ENCODE measurements at places on chromosomes 7 and 10.

GRCh38 chr10:132371641-132372081, 25.3 kb upstream of the PWWP2B start:
- ATAC-seq, result no peak
- H3K27me3 ChIP-seq, result peaks cover 18% of the 10 kb centered on the region
- no peak overlapping the region for H3K4me3 ChIP-seq
- no peak overlapping the region for H3K27ac ChIP-seq
- peaks cover 6% of the 10 kb centered on the region for H3K4me1 ChIP-seq
- H3K36me3 ChIP-seq, result peaks cover 25% of the 10 kb centered on the region

GRCh38 chr10:112585126-112585525, 138.1 kb downstream of the VTI1A start:
- peaks cover 27% of the 10 kb centered on the region for H3K36me3 ChIP-seq
- H3K27ac ChIP-seq, result no peak overlapping the region
- no peak overlapping the region for H3K4me3 ChIP-seq
- no peaks in the 10 kb centered on the region for H3K4me1 ChIP-seq

- H3K27ac ChIP-seq, result no peak overlapping the region
- H3K4me3 ChIP-seq, result no peak overlapping the region
- peaks cover 6% of the 10 kb centered on the region for H3K4me1 ChIP-seq
- no peaks in the 10 kb centered on the region for H3K36me3 ChIP-seq
- H3K27me3 ChIP-seq, result no peaks in the 10 kb centered on the region
Observed at GRCh38 chr7:91311839-91312238, 47.6 kb downstream of the FZD1 start.

- no peaks in the 10 kb centered on the region for H3K27me3 ChIP-seq
- peaks cover 21% of the 10 kb centered on the region for H3K36me3 ChIP-seq
- no peak for ATAC-seq
Observed at GRCh38 chr10:69349542-69349888, 67.2 kb downstream of the TACR2 start.

DNA sequence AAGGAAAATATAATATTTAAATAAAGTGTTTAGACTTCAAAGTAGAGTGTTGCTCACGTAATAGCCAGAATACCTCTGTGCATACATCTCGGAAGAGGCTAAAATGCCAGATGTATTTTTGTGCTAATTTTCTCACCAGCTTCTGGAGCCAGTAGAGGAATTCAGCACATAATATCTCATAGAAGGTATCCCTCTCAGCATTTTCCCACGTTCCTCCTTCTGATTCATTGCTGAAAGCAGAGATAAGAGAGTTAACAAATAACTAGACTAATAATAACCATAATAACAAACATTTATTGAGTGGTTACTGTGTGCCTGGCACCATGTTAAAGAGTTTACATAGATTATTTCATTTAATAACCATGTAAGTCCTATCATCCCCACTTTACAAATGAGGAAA, 123.6 kb downstream of the VTI1A start:
- no peak for ATAC-seq
- no peaks in the 10 kb centered on the region for H3K27me3 ChIP-seq
- H3K4me1 ChIP-seq, result no peaks in the 10 kb centered on the region
- H3K36me3 ChIP-seq, result peaks cover 27% of the 10 kb centered on the region

- H3K27ac ChIP-seq, result no peak overlapping the region
- no peaks in the 10 kb centered on the region for H3K36me3 ChIP-seq
- H3K4me3 ChIP-seq, result no peak overlapping the region
- no peaks in the 10 kb centered on the region for H3K4me1 ChIP-seq
Observed at GRCh38 chr7:1227071-1227804, 5.4 kb upstream of the UNCX start.

DNA sequence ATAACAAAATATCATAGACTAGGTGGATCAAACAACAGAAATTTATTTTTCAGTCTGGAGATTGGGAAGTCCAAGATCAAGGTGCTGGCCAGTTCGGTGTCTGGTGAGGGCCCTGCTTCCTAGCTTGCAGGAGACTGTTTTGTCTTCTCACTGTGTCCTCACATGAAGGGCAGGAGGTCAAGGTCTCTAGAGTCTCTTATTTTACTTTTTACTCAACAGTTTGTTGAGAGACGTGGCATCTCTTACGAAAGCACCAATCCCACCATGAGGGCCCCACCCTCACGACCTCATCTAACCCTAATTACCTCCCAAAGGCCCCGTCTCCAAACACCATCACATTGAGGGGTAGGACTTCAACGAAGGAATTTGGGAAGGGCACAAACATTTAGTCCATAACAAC, 41.2 kb upstream of the SORBS1 start:
- H3K27me3 ChIP-seq, result peaks cover 9% of the 10 kb centered on the region
- H3K4me1 ChIP-seq, result no peaks in the 10 kb centered on the region
- no peak overlapping the region for H3K4me3 ChIP-seq
- ATAC-seq, result no peak
- H3K36me3 ChIP-seq, result peaks cover 29% of the 10 kb centered on the region

DNA sequence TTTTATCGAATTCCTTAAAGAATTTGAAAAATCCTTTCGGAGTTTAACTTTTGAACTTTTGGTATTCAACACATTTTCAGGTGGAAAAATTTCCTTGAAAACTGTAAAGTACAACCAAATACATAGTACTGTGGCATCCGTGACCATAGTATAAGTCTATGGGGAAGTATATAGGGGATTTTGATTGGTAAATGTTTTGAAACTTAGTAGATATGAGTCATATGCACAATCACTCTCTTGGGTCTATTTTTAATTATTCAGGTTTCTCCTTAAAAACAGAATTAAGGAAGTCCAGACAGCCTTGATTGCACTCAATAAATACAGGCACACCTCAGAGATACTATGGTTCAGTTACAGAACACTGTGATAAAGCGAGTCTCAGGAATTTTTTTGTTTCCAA, 64.2 kb downstream of the AVL9 start:
- H3K27ac ChIP-seq, result no peak overlapping the region
- H3K4me3 ChIP-seq, result no peak overlapping the region
- H3K4me1 ChIP-seq, result peaks cover 16% of the 10 kb centered on the region

DNA sequence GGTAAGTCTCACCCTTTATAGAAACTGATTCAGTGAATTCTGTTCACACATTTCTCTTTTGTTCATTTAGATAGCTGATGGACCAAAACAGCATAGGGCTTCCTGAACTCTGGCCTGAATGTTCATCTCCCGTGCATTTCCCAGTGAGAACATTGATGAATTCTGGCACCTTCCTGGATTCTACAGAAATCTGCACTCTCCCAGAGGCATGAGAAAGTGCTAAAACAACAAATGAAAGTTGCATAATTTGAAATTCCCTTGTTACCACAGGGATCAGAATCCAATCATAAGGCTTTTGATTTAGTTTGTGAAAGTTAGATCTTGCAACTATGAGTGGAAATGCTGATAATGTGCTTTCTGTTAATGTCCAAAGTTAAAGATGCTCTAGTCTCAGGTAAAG, 29.7 kb upstream of the SCIN start:
- H3K27me3 ChIP-seq, result peaks cover 13% of the 10 kb centered on the region
- no peak for ATAC-seq
- no peak overlapping the region for H3K4me3 ChIP-seq
- no peaks in the 10 kb centered on the region for H3K4me1 ChIP-seq
- H3K36me3 ChIP-seq, result no peaks in the 10 kb centered on the region

DNA sequence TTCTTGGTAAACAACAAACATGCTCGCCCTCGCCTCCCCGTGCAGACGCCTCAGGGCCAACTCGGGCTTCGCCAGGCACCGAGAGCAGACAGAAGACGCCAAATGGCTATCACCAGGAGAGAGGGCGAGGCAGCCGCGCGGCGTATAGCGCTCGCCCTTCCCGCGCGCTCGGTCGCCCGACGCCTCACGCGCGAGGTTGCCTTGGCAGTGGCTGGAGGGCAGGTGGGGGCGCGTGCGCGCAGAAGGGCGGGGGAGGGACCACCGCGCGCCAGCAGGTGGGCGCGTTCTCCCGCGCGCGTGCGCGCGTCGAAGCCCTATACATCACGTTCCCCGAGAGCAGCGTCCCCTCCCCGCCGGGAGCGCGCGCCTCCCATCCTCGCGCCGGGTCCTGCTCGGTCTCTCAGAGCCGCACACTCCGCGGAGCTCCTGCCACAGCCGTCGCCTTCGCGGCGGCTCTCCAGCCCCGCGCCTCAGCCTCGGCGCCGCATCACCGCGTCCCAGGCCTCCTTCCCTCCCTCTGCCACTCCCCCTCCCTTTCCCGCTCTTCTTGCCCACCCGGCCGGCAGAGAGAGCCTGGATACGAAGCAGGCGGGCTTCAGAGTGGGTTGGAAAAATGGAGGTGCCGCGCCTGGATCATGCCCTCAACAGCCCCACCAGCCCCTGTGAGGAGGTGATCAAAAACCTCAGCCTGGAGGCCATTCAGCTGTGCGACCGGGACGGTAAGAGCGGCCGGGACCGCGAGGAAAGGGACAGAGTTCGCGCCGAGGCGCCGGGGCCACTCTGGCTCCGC, at the start of gene PHYHIPL:
Gene PHYHIPL, plus strand, starts transcription at position 403 of the 790 bp plus-strand sequence. Its CDS starts 211 bp downstream, at position 614.
- no peaks in the 10 kb centered on the region for H3K36me3 ChIP-seq
- H3K4me3 ChIP-seq, result no peak within 1 kb of the TSS
- no peak for ATAC-seq
- no peaks in the 10 kb centered on the region for H3K4me1 ChIP-seq
- peaks cover 31% of the 10 kb centered on the region for H3K27me3 ChIP-seq
- H3K27ac ChIP-seq, result no peak within 1 kb of the TSS

GRCh38 chr10:74589226-74589673, 237.2 kb upstream of the KAT6B start:
- H3K4me3 ChIP-seq, result no peak overlapping the region
- no peak overlapping the region for H3K27ac ChIP-seq
- H3K27me3 ChIP-seq, result no peaks in the 10 kb centered on the region

DNA sequence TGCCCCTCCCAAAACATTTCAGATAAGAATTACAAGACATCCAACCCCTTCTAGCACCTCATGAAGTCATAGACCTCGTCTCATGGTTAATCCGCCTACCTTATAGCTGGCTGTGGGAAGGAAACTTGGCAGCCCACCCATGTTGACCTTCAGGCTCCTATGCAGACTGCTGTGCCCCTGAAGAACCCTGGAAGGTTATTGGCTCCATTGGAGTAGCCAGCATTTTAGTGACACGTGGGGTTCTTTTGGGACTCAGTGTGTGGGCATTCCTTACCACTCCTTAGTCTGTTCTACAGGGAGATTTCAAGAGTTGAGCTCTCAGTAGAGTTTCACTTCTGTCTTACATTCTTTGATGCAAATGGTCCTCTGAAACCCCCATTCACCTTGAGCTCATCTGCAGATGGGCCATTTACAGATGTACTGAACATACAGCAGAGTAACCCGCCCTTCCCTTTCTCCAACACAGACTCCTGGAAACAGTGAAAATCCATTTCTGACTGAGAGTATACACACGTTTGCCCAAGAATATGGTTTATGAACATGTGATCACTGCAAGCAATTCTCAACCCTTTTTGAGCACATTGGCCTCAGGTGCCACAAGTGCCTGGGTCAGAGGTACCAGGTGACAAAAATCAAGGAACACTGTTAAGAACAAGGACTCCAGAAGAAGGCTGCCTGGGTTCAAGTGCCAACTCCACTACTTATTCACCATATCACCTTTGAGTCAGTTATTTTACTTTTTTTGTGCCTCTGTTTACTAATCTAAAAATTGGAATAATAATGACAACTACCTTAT, 54.0 kb upstream of the HECW1 start:
- peaks cover 11% of the 10 kb centered on the region for H3K4me1 ChIP-seq
- no peaks in the 10 kb centered on the region for H3K27me3 ChIP-seq
- ATAC-seq, result no peak
- no peak overlapping the region for H3K4me3 ChIP-seq
- no peaks in the 10 kb centered on the region for H3K36me3 ChIP-seq
- H3K27ac ChIP-seq, result no peak overlapping the region

- peaks cover 12% of the 10 kb centered on the region for H3K27me3 ChIP-seq
- H3K4me1 ChIP-seq, result no peaks in the 10 kb centered on the region
- H3K4me3 ChIP-seq, result no peak overlapping the region
- no peaks in the 10 kb centered on the region for H3K36me3 ChIP-seq
- ATAC-seq, result peak; percentile 31
- H3K27ac ChIP-seq, result no peak overlapping the region
Observed at GRCh38 chr10:47144525-47144924, 155.5 kb upstream of the GDF10 start.

- no peaks in the 10 kb centered on the region for H3K36me3 ChIP-seq
- H3K27me3 ChIP-seq, result no peaks in the 10 kb centered on the region
- no peaks in the 10 kb centered on the region for H3K4me1 ChIP-seq
- H3K4me3 ChIP-seq, result no peak overlapping the region
- no peak overlapping the region for H3K27ac ChIP-seq
- no peak for ATAC-seq
Observed at GRCh38 chr7:83824214-83824613, 175.3 kb upstream of the SEMA3E start.

- no peaks in the 10 kb centered on the region for H3K36me3 ChIP-seq
- ATAC-seq, result no peak
- peaks cover 6% of the 10 kb centered on the region for H3K27me3 ChIP-seq
- no peak overlapping the region for H3K4me3 ChIP-seq
- no peaks in the 10 kb centered on the region for H3K4me1 ChIP-seq
Observed at GRCh38 chr10:71660313-71660712, 59.3 kb downstream of the C10orf105 start.

DNA sequence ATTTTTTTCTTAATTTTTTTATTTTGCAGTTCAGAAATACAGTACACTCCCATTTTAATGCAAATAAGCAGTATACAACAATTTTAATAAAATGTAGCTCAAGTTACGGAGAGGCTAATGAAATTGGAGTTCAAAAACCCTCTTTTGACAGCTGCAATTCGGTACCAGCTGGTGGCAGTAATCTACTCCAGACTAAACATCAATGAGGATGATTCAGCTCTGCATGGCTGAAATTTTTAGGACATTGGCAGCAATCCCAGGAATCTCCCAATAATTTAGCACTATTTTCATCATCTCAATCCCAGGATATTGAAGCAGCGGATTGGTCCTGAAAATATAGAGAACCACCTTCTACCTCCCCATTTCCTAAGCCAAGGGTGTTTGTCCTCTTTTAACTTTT, 278.8 kb downstream of the CACNA2D1 start:
- no peaks in the 10 kb centered on the region for H3K27me3 ChIP-seq
- H3K4me1 ChIP-seq, result no peaks in the 10 kb centered on the region
- ATAC-seq, result no peak
- H3K36me3 ChIP-seq, result no peaks in the 10 kb centered on the region
- no peak overlapping the region for H3K4me3 ChIP-seq

DNA sequence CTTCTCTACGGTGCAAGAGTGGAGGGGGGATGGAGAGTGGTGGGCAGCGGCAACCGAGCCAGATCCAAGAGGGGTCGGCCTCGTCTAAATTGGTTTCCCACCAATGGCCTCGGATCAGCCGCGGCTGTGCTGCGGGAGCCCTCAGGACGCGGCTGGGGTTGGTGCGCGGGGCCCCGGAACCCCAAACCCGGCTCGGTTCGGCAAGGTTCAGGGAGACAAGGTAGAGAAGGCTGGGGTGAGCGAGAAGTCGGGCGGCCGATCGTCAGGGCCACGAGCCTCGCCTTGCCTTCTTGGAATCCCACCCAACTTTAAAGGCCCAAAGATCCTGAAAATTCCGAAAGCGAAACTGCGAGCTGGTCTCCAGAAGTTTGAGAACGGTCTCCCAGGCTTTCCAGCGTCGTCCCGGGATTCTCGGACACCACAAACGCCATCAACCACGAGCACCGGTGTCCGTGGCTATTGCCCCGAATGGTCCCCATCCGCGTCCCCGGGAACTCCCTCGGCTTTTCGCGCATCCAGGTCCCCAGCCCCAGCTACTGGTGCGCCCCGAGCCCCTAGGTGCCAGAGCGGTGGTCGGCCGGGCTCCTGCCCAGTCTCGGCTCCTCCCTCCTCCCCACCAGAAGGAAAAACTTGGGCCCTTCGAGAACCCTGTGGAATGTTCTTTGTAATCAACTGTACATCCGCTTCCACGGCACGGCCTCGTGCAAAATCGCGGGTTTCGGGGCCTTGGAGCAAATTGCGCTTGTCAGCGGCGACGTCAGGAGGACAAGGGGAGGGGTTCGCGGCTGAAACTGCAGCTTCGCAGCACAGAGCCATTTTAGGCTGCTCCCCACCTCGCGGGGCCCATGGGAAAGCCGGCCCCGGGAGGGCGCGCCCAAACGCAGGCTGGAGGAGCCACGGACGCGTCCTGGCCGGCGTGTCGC, 3.2 kb downstream of the SFMBT2 start:
- H3K36me3 ChIP-seq, result peaks cover 19% of the 10 kb centered on the region
- H3K4me3 ChIP-seq, result peak overlapping the region; percentile 91
- no peaks in the 10 kb centered on the region for H3K27me3 ChIP-seq
- H3K4me1 ChIP-seq, result peaks cover 74% of the 10 kb centered on the region
- ATAC-seq, result peak; percentile 13
